ENCODE measurements at places on chromosomes 6 and 20.
A peak's percentile ranks its signal among the peaks of the same experiment; 100 is the strongest.

GRCh38 chr20:61692479-61692878 is 373.2 kb downstream of the TAF4 start:
- no peak for DNase-seq

DNA sequence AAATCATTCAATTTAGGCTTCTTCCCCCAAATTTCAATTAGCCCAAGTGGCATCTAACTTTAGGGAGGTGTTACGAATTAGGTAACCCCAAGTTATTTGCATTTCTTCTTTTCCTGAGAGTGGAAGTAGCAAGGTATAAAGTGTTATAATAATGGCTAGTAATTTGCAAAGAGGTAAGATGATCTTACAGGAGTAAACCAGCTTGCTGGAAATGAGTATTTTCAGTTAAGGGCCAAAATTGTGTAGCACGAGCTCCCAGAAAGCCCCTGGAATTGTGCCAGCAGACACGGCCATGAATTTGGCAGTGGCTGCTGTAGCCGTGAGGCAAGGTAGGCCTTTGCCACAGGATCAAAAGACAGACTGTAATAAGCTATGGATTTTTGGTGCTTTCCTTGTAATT is 38.0 kb downstream of the CITED2 start:
- no peak for DNase-seq

GRCh38 chr6:159378411-159379328 is 209.5 kb downstream of the FNDC1 start:
- no peak for DNase-seq

- DNase-seq, result no peak
These were observed 76.7 kb downstream of the UBE3D start for GRCh38 chr6:82988930-82989351.

GRCh38 chr6:6686748-6687601 is 98.5 kb downstream of the LY86 start:
- DNase-seq, result peak; percentile 96

GRCh38 chr6:165960695-165961094 is 207.0 kb downstream of the TBXT start:
- no peak for DNase-seq

- no peak for DNase-seq
These were observed 2.3 kb upstream of the GMDS start for GRCh38 chr6:2247664-2248063.

DNA sequence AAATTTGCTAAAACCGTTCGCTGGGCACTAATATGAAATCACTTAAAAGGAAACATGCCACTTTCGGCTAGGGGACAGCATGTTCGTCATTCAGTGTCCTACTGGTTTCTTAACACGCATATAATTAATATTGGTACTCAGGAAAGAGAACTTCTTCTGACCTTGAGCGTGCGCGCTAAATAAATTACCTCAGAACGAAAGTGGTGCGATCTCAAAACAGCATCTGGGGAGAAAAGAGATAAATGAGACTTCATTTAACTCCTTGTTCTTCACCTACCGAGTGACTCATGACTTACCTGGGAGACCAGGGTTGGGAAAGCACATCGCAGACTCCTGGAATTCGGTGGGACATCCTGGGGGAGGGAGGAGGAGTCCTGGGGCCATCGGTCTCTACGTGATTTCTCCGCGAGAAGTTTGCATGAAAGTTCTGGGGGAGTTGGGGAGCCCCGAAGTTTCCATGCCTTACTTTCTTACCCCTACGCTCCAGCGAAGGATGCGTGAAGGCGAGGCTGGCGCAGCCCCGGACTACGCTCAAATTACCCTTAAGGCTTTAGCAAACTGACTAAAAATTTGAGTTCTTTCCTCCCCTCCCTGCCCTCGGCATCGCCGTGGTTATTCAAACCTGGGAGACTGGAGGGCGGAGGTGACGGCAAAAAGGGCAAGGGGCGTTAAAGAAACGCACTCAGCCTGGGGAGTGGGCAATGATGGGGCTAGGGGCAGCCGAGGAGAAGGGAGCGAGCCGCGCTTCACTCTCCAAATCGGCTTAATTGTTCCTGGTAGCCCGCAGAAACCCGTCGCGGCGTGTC is 1.1 kb upstream of the BEND6 start:
- no peak for DNase-seq

DNA sequence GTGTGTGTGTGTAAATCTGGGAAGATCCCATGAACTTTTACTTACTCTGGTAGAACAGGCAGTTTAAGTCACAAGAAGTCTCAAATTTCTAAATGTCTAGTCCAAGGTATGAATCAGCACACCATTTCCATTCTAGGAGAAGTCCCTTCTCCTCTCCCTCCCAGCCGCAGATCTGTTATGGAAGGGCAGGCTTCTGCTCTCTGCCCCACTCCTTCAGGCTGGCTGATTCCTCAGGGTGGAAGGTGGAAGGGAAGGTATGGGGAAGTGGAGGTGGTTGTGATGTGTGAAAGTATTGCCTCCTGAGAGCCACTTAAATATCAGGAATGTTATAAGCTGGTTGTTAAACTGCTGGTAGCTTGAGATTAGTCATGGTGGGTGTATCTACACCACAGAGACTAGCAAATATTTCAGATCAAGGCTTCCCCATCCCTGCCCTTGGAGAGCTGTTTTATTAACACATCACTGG is 44.5 kb upstream of the LAMA4 start:
- no peak for DNase-seq

GRCh38 chr20:20051767-20052073 is 546 bp downstream of the CRNKL1 start:
- DNase-seq, result no peak

DNA sequence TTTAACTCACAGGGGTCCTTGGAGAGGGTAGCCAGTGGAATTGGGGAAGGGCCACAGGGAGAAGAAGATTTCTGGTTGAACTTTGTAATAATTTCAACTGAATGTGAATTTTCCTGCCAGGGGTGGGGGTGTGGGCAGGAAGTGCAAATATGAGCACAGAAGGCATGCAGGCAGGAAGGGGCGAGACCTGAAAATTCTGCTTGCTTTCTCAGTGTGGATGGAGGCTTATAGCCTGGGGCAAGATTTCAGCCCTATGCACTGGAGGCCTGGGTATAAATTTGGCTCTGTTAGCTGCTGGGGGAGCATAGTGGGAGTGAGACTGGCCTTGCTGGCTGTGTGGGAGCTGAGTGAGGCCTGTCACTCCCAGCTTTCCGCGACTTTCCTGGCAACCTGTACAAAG is 54.4 kb downstream of the PERP start:
- DNase-seq, result no peak

DNA sequence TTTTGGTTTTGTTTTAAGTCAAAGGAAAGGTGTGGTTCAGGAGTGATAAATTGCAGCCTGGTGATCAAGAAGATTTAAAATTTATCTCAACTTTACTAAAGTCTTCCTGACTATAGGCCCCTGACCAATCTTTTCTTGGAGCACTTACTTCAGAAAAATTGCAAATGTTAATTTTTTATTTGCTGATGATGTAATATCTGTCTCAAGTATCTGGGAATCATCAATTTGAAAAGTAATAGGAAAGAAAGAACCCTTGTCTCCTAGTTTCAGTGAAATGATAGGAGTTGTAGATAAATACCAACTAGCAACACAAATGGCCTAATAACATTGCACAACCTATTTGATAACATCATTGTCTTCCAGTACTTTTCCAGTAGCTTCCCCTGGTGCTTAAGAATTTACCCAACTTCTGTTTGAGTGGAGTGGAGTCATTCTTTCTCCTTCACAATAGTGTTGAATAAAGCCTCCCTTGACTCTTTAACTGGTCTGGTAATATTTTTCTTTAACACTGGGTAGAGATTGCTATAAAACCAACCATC is 648.3 kb upstream of the ADGRB3 start:
- DNase-seq, result no peak

DNA sequence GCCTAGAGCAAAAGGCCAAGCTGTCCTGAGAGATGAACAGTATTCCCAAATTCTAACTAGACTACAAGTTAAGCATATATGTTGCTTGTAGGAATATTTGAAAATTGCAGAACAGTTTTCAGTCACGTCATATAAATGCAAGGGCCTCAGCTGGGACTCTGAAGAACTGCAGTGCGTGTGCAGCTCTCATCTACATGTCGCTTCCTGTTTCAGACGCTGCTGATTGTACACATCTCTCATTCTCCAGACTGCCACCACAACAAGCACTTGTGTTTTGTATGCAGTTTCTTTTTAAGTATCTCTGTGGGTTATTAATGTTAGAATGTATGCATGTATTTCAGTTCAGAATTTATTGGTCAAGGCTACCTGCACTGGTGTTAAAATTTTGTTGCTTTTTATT is 119.7 kb downstream of the MAP3K4 start:
- DNase-seq, result no peak

DNA sequence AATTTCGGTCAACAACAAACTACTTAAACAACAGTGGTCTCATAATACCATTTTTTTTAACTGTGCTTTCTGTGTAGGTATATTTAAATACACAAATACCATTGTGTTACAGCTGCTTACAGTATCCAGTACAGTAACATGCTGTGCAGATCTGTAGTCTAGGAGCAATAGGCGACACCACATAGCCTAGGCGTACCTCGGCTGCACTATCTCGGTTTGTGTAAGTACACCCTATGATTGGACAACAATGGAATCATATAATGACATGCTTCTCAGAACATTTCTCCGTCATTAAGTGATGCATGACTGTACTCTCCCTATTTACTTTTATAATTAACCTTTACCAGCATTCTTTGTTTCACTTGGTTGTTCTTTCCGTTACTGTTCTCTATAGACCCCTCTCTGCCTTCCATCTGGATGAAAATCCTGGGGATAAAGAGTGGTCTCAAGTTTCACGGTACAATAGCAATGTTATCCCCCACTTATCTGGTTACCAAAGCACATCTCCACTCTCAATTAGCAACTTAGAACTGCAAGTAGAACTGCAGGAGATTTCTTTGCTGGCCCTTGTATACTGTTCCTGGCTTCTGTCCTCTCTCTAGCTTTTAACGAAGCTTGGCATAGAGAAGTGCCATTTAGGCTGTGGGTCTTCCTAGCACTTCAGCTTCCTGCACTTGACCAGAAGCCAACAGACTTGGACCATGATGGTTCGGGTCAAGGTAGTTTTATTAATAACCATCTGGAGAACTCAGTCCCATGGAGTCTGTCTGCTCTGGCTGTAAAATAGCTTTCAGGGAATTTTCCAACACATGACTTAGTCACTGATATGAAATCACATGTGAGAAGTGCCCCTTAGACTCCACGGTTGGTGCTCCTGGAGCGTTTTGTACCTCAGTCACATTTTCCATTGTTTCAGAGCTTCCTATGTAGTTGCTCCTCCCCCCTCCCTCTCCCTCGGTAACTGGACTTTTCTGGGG is 80.4 kb upstream of the POPDC3 start:
- peak; percentile 43 for DNase-seq

DNA sequence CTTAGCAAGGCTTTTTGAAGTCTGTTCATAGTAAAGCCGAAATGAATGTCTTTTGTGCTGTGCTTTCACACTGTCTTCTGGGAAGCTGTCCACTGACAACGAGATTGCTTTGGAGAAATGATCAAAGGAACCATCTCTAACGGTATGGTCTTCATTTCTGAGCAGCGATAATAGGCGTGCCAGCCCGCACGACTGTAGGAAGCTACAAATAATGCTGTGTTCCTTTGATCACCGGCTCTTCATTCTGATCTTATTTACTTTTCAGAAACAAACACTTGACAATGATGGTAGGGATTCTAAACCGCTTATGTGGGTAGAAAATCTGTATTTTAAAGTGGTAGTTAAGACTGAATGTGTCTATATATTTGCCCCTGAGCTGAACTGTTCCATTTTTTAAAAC is 306.6 kb upstream of the EXOC2 start:
- no peak for DNase-seq

- no peak for DNase-seq
These were observed 31.5 kb downstream of the SLC2A12 start for GRCh38 chr6:134020968-134021367.

DNA sequence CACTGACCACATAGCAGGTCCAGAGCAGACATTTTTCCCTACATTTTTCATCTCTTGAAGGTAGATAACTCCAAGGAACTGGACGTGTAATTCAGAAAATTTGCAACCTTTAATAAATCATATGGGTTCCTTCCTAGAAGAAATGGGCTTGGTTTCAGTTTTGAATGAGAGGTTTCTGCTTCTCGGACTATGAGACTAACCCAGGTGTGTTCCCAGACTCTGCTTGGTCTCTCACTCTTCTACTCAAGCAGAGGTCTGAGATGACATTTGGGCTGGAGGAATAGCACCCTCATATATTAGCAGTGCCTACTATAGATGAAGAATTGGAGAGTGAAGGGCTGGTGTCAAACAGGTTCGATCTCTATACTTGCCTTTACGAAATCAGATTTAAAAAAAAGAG is 231.2 kb downstream of the DOK5 start:
- DNase-seq, result no peak

DNA sequence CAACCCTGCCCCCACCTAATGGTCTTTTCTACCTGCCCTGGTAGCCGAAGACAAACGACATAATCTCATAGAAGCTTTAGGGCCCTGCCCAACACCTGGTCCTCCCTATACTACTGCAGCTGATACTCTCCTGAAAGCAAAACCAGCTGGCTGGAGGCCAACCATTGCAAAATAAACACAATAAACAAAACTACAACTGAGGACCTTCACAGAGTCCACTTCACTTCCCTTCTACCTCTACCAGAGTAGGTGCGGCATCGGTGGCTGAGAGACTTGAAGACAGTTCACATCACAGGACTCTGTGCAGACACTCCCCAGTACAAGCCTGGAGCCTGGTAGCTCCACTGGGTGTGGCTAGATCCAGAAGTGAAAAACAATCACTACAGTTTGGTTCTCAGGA is 476.2 kb downstream of the MMUT start:
- DNase-seq, result no peak

GRCh38 chr6:52285177-52286068 is 881 bp upstream of the MCM3 start:
- DNase-seq, result no peak

- no peak for DNase-seq
These were observed 26.0 kb upstream of the C6orf62 start for GRCh38 chr6:24744911-24745310.

GRCh38 chr6:89434954-89435353 is 2.0 kb downstream of the ANKRD6 start:
- DNase-seq, result no peak

All from NCI-H187 (cell line).